GM10248 (cell line): ENCODE measurements at places on chromosomes 16 and 17.

DNA sequence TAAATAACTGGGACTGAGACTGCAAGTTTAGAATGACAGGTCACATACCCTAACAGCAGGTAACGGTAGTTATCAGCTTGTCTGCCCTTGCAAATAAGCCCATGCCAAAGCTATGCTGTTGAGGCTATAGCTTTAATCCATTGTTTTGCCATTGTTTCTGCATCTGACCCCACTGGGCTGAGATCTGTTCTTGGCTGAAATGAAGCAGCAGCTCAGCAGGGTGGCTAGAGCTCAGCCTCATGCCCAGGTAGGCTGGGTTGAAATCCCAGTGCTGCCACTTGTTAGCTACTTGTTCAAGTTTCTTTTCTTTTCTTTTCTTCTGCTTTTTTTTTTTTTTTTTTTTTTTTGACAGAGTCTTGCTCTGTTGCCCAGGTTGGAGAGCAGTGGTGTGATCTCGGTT, 40.1 kb downstream of the NKD1 start:
- DNase-seq = no peak

GRCh38 chr17:73802314-73802713, 158.1 kb upstream of the SDK2 start:
- no peak for DNase-seq

DNA sequence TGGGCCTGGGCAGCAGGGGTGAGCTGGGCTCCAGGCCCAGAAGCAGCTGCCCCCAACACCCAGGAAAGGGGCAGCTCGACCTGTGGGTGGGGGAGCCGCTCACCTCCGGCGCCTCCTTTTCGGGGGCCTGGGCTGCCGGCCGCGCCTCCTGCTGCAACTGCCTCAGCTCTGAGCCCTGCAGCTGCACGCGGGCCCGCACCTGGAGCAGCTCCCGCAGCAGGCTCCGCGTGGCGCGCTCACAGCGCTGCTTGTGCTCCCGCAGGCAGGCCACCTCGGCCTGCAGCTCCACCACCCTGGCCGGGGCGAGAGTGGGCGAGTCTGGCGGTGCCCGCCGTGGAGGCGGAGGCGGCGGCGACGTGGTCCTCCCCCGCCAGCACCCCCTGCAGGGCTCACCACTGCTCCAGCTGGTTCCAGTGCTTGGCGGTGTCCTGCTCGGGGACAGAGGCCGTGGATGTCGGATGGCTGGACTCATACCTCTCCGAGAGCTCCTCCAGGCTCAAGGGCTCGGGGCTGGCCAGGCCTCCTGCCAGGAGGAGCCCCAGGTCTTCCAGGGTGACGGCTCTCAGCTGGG, 868 bp downstream of the CCDC154 start:
- no peak for DNase-seq

DNA sequence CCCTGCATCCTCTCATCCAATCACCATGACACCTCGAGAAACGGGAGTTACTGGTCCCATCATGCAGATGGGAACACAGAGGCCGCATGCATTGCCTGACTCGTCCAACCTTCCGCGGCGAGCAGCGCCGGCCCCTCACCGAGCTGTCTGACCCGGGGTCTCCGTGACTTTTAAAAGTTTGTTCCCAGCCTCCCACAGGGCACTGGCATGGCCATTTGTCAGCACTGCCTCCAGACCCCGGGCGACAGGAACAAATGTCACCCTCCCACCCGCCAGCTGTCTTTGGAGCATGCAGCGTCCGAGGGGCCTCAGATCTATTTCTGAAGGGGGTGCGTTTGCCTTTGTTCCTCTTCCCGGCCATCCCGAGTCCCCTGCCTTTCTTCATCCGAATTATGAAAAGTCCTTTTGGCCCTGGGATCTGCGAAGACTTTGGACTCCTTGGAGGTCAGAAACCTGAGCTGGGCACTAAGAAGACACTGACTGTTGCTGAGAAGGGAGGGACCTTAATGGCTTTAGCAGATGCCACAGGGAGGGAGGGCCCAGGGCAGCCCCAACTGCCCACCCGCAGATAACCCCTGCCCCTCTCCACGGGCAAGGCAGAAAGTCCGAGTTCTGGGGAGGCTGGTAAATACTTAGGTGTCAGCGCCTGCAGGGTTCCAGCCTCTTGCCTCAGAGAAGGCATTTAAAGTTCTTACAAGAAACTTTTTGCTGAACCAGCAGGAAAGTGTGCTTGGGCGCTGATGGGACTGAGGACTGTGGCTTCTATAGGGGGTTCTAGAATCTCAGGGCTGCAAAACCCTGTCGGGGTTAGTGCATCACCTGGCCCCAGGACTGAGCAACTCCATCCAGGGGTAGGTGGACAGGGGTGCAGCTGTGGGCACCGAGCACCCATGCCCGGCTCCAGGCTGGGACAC, 348.1 kb downstream of the FOXL1 start:
- no peak for DNase-seq

- no peak for DNase-seq
Measured at GRCh38 chr16:88851616-88852015, 5.1 kb downstream of the GALNS start.

DNA sequence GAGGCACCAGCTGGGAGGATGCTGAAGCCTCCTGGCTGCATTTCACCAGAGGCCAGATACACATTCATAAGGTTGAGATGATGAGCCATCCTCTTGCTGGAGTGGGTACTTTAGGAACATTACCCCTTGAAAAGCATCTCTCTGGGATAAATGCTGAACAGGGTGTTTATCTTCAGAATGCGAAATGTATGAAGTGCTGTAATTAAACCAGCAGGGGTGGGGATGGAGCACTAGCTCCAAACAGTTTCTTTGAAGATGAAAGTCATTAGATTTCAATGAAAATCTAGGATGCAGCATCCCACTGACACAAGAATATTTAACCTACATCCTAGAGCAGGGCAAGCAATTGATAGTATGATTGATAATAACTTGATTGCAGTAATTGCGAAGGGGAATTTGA, 158.1 kb downstream of the CYLD start:
- DNase-seq = no peak

- DNase-seq = no peak
Measured at GRCh38 chr17:15954222-15954621, 9.3 kb downstream of the ADORA2B start.
